NCI-H2171 treated with DMSO at 0.1 percent for 48 hours (cell line): ENCODE measurements at places on chromosomes 3 and 15.

- no peak for DNase-seq
Observed at GRCh38 chr15:66721020-66721419, 19.0 kb downstream of the SMAD6 start.

GRCh38 chr15:45849136-45849535 lies 214.3 kb downstream of the SQOR start:
- no peak for DNase-seq

DNA sequence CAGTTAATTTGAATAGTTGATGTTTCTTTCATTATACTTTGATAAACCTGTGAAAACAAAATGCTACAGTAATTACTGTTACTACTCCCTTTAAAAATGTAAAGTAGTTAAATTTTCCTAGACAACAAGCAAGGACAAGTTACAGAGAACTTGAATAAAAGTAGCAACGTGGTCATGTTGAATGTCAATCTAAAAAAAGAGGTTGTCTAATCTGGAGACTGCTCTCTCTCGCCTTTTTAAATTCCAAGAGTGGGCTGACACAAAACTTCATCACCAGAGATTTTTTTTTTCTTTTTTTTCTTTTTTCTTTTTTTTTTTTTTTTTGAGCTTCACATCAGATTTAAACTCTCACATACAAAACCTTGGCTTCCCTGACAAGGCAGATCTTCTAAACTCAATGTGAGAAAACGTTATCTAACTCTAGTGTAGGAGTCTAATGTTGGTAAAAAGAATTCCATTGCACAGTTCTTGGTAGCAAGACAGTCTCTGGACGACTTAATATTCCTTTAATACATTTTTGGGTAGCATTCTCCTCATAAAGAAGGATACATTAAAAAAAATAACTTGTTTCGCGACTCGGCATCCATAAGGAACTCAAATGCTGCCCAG lies 4.1 kb downstream of the FOXP1 start:
- DNase-seq = no peak

DNA sequence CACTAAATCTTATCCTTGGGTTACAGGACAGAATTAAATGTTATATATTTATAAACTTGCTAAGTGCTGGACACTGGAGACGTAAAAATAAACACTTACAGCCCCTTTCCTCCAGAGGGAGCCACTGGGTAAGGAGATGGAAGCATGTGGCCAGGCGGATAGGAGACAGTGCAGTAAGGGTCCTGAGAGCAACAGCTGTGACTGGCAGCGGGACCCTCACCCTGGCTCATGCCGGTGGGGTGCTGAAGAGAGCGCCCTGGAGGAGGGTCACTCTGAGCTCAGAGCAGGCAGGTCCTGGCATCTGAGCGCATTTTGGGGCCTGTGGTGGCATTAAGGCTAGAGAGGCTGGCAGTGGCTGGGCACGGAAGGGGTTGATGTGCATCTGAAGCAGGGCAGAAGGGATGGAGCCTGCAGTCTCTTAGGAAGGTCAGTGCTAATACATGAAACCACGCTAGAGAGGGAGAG lies 16.0 kb downstream of the SEC61A1 start:
- peak; percentile 43 for DNase-seq

DNA sequence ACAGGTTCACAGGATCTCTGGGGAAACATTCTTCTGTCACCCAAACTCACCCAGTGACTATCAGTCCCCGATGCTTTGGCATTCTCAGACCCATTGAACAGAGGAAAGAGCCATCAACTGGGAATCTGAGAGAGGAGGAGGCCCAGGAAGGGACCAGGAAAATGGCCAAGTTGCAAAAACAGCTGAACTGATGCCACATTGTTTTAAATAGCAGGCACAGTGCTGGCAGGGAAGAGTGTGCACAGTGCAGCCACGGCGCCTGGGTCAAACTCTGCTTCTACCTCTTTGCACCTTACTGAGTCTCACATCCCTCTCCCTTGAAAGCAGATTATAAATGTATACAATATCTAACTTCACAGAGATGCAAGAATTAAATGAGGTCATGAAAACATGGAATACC lies 66.4 kb downstream of the SRGAP3 start:
- DNase-seq = no peak

DNA sequence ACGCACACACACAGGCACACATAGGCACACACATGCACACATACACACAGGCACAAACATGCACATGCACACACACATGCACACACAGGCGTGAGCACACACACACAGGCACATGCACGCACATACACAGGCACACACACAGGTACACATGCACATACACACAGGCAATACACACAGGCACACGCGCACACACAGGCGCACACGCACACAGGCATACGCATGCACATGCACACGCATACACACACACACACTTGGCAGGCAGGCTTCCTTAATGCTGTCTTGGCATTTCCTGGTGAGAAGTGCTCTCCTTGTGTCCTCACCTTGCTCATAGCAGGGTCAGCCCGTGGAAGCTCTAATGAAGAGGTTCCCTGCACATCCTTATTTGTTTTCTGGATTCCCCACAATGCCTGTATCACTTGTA lies 8.4 kb upstream of the SLCO2A1 start:
- DNase-seq = no peak

DNA sequence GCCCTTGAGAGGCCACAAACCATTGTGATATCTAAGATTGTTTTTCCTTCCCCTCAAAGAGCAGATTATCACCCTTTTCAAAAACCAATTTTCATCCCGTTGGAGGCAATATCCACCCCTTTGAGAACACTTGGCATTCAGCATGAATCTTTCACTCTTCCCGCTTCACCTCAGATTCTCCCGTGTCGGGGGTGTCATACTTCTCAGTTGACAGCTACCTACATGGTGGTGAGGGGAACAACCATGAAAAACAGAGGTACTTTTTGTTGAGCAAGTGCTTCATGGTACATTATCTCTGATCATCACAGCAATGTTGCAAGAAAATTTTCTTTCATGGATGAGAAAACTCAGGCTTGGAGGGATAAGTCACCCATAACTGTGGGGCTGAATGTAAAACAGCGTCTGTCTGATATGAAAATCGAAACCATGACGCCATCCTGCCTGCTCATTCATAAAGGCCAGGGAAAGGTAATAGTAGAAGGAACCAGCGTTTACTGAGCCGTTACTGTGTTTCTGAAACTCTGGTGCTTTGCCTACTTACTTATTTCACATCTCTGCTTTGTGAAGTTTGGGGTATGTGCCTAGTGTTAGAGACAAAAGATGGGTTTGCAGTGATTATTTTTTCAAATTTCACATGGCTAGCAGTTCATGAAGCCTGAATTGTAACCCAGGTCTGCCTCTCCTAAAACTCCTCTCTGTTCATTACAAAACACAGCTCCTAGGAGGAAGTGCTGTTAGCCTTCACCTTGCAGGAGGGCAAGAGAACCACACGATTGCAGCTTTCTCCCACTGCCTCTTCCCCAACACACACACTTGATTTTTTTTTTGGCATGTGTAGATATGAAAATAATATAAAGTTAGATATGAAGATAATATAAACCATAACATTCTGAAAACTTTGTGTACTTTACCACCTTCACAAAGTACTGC lies 35.4 kb downstream of the SV2B start:
- DNase-seq = no peak

GRCh38 chr3:30474371-30474770 lies 132.0 kb upstream of the TGFBR2 start:
- DNase-seq = no peak

- peak; percentile 14 for DNase-seq
Observed at GRCh38 chr3:76402926-76403325, 617.6 kb upstream of the ZNF717 start.

DNA sequence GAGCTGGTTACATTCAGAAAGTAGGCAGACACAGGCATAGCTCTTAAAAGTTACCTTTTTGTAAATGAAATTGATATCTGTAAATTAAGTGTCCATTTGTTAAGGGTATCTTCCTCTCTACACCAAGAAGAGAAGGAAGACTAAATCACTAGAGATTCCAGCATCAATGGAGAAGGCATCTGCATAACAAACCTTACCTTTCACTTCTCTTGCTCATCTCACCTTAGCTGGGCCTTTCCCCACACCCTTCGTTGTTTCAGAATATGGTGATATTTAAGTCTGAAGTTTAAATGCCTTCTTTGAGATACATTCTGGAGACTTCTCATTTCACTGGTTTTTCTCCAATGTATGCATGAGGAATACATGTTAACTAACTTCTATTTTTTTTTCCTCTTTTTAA lies 54.5 kb upstream of the TGFBR2 start:
- DNase-seq = no peak

DNA sequence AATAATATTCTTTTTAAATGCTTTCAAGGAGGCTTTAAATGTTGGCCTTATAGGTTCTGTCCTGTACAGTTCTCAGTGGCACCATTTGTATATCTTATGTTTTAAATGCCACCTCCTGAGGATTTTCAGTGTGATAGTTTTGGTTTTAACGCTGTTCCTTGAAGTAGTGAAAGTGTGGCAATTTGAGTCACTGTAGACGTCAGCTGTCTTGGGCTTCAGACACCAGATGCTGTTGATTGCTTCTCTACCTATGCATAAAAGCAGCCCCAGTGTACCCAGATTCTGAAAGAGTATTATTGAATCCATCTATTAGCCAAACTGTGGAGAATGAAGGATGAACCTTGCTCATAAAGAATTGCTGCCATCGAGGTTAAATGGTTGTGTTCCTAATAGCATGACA lies 316.8 kb upstream of the GBE1 start:
- no peak for DNase-seq

- no peak for DNase-seq
Observed at GRCh38 chr3:112585782-112586181, 23.9 kb downstream of the SLC35A5 start.

GRCh38 chr15:101342056-101342455 lies 47.0 kb upstream of the SNRPA1 start:
- DNase-seq = no peak

DNA sequence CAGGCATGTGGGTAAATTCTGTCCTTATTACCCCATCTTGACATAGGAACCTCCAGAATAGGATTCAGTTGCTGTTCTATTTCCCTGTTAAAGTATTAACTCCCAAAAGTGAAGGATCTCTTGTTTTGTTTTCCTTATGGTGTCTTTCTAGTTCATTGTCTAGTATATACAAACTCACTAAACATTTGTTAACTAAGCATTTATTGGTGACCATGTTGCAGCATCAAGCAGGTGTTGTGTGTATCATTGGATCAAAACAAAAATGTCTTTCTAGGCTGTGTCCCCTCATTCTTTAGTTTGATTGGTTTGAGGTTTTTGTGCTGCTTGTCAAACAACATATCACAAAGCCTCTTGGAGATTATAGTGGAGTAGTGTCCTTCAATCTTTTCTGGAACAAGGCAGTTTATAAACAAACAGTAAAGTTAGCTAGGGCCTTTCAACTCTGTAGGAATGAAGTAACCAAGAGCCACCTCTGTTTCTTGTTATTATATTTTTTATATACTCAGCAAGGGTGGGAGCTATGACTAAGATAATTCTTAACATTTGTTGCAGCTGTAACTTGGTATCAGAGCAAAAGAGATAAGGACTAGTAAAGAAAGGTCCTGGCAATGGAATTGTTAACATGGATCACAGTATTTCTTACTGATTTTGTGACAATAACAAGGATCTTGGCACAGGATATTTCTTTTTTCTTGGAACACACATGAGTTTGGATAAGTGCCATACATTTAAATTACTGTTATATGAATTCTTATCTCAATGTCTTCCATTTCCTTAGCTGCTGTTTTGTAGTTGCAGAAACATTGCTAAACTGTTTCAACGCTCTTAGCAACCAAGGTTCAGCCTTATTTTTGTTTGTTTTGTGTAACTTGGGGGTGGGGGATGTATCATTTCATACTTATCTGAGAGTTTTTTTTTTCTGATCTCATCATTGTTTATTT lies 49.3 kb downstream of the TMOD3 start:
- DNase-seq = no peak

DNA sequence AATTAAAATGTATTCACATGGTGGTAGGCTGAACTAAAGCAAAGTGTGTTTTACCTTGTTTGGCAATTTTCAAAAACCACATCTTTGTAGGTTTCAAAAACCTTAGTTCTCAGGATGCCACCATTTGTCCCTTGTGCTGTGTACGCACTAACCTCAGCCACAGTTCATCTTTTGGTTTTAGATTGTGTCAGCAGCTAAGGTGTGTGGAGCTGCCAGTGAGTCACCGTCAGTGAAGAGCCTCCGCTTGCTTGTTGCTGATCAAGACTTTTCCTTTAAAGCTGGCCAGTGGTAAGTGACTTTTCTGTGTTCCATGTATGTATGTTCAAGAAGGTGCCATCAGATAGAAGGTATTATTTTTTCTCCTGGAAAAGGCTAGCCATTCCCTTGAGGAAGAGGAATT lies 21.1 kb downstream of the OXNAD1 start:
- no peak for DNase-seq
